ENCODE measurements at places on chromosomes 5 and 9.
A peak's percentile ranks its signal among the peaks of the same experiment; 100 is the strongest.

- no peak for DNase-seq
These were observed 580.2 kb downstream of the EFNA5 start for GRCh38 chr5:107090506-107090905.

GRCh38 chr5:180596115-180596667, 4.9 kb upstream of the SCGB3A1 start:
- DNase-seq, result no peak

DNA sequence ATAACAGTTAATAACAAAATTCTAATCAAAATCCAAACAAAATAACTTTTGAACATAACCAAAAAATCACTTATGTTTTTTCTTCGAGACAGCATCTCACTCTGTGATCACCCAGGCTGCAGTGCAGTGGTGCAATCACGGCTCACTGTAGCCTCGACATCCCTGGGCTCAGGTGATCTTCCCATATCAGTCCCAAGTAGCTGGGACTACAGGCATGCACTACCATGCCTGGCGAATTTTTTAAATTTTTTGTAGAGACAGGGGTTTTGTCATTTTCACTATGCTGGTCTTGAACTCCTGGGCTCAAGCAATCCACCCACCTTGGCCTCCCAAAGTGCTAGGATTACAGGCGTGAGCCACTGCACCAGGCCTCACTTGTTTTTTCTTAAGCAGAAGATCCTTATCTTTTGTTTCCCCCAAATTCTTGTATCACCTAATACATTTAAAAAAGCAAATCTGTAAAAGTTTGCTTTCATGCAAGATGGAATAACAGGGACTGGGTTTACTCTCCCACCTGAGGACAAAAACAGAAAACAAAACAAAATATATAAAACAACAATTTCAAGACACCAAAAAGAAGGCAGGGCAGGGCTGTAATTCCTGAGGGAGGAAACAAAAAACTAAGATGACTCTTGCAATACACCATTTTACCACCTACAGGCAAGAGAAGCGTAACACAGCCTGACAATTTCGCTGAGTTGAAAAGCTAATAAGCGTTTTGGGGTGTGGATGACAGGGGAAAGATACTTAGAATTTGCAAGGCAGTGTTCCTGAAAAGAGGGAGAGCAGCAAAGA, 71.4 kb downstream of the RAPGEF6 start:
- DNase-seq, result no peak

- no peak for DNase-seq
These were observed 296.3 kb downstream of the CWC27 start for GRCh38 chr5:65065001-65065511.

GRCh38 chr5:155275222-155275621, 261.7 kb downstream of the KIF4B start:
- DNase-seq, result no peak

DNA sequence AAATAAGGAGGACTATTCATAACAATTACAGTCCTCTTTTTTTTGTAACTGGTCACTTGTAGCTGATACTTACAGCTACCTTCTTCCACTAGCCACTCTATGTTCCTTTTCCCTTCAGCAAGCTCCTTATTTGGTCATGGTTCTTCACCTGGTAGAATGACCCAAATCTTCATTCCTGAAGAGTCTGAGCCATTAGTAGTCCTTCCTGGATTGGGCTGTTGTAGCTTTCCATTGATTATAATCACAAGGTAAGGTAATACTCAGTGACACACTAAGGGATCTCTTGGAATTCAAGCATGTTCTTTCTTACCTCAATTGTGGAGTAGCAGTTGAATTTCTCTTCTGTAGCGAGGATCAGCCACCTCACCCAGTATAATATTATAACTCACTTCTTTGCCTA, 25.5 kb upstream of the ITGA2 start:
- DNase-seq, result no peak

DNA sequence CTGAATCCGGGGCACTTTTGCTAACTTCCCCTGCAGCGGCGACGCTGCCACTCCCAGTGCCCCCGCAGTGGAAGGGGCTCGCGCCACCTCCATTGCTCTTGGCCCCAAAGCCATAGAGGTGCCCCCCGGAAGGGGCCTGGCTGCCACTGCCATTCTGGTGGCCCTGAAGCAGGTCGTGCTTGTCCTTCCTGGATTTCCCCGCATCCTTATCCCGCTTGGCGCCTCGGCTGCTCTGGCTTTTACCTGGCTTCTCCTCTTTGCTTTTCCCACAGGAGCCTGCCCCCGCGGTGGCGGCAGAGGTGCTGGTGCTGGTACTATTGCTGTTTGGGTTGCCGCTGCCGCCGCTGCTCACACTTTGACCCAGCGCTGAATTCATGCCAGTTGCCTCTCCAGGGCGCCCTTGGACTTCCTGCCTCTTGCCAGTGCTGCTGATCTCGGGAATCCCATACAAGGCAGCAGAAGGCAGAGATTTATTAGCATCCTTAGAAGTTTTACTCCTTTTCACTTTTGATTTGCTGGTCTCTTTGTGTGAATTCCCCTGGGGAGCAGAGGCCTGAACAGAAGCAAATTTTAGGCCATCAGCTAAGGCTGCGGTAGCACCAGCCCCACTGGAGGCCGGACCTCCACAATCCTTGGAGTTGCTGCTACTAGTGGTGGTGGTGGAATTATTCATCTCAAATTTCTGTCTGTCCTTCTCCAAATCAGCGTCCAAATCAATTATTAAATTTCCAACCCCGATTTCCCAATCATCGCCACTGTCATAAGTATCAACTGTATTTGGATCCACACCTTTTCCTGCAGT, 2.1 kb downstream of the ZNF608 start:
- DNase-seq, result peak; percentile 9

DNA sequence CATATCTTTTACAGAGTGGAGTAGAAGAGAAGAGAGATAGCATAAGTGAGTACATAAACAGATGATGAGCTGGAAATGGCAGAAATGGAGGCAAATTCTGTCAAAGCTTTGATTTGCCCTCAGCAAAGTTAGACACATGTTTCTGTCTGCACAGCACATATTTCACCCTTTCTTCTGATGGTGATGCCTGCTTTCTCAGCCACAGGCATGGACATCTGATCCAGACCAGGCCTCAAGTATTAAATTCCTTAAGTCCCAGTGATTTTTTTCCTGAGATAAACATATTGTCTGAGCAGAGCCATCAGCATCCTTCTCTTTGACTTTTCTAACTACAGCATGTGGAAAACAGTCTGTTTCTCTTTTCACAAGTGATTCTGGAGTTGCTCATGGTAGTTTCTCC, 409.8 kb downstream of the MAN2A1 start:
- DNase-seq, result no peak

DNA sequence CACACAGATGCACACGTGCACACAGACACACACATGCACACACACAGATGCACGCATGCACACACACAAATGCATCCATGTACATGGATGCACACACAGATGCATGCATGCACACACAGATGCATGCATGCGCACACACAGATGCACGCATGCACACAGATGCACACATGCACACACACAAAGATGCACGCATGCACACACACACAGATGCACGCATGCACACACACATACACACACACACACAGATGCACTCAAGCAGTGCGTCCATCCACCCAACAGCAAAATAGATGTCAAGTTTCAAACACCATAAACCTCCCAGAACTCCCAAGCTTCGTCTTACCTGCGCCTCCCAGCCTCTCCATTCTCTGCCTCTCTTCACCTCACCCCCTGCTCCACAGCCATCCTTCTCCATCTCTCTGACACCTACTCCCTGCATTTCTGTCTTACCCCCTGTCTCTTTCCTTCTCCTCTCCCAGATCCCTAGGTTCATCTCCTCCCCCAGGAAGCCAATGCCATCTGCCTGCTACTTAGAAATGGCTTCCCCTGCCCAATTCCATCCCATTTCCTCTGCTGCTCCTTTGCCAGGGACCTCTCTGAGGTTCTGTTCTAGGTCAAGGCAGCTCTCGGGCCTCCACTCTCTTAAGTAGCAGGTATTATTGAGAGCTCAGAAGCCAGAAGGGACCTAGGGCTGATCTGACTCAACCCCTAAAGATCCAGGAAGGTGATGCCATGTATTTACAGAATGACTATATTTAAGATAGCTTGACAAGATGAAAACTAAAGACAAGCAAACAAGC, 297.2 kb downstream of the MED10 start:
- DNase-seq, result no peak

DNA sequence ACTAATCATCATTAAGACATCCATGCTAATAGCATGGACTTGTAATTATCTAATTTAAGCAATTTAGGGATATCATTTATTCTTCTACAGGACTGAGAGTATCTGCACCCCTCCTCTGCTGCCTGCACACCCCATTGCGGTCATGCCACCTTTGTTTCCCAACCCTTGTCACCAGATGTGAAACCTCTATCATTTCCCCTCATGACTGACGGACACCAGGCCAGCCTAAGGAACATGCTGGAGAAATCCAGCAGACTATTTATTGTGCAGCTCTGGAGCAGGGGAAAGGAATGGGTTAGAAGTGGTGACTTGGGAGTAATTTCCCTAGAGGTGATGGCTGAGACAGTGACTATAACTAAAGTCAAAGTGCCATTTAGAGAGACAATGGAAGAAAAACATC, 40.7 kb downstream of the UGCG start:
- no peak for DNase-seq

GRCh38 chr9:84238652-84239051, 101.9 kb downstream of the SLC28A3 start:
- DNase-seq, result no peak

- DNase-seq, result no peak
These were observed 1388.3 kb upstream of the ACO1 start for GRCh38 chr9:30995956-30996738.

DNA sequence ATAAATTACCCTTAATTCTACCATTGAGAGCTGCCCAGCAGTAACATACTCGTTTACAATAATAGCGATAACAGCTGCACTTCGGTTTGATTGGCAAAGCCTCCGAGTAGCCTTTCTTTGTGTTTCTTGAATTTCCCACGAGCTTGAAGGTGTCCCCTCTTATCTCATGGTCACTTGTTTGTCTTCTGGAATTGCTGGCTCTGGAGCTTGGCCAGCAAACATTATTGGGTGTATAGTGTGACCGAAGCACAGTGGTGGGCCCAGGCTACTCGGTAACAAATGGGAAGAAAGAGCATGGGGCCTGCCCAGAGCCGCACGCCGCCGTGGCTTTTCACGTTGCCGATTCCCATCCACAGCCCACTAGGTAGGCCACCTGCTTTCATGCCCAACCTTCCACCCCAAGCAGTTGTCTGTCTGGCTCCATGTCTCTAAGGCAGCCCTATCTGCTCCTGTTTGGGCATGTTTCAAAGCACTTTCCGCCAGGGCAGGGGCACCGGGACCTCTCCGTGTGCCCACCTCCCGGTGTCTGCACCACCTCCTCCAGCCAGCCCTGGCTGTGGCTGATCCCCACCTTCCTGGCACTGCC, 8.7 kb downstream of the STKLD1 start:
- DNase-seq, result no peak

DNA sequence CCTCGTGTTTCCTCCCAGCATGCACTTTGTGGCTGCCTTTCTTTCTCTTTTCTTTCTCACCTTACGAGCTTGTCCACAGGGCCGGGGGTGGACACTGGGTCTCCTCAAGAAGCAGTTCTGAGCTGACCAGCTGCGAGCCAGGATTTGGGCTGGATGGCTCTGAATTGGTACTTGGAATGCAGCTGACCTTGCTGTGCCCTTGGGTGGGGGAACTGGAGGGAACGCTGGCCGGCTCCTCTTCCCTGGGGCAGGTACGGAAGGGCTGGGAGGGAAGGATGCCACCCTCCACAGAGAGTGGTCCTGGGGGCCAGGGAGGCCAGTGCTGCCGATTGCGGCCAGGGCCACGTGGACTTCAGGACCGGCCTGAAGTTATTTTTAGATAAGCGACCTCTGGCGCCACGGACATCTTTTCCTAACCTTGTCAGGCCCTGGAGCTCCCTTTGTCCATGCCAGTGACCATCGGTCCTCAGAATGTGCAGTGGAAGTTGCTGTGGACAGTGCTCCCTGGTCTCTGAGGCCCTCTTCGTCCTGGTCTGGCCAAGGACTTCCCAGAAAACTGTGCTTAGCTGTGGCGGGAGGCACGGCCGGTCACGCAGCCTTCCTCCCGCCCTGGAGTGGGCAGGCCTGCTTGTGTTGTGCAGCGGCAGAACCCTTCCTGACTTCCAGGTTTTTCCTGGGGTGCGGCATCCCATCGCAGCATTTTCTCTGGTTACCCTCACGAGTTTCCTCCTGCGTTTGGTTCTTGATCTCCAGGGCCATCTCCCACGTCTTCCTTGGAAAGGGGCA, 13.5 kb upstream of the AHRR start:
- no peak for DNase-seq

DNA sequence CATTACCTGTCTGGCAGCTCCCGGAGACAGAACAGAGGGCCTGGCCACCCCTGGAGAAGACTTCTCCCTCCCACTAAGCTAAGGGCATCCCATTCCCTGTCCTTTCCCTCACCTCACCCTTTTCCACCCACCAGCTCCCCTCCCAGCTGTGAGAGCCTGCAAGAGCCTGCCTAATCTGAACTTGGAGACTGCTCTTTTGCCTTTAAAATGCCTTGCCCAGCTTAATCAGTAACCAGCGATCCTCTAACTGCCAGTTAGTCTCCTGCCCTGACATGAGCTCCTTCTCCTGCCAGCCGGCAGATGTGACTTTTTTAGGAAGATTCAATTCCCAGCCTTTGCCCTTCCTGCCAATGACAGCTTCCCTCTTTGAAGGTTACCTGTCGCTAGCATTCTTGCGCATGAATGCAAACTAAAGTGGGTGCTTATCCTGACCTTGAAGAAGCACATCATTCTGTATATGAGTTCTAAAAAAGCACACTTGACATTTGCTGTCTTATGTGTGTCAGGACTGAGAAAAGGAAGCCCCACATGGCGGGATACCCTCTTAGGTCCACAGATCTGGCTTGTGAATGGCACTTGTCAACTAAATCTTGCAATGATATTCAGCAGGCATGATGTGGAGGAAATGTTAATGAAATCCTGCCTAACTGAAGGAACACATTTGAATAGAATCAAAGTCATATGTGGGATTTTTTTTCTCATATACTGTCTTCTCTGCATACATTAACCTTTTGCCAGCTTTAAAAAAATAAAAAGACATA, 411.2 kb upstream of the SLC30A5 start:
- peak; percentile 68 for DNase-seq

GRCh38 chr9:132881826-132882225, 3.1 kb downstream of the SPACA9 start:
- no peak for DNase-seq

DNA sequence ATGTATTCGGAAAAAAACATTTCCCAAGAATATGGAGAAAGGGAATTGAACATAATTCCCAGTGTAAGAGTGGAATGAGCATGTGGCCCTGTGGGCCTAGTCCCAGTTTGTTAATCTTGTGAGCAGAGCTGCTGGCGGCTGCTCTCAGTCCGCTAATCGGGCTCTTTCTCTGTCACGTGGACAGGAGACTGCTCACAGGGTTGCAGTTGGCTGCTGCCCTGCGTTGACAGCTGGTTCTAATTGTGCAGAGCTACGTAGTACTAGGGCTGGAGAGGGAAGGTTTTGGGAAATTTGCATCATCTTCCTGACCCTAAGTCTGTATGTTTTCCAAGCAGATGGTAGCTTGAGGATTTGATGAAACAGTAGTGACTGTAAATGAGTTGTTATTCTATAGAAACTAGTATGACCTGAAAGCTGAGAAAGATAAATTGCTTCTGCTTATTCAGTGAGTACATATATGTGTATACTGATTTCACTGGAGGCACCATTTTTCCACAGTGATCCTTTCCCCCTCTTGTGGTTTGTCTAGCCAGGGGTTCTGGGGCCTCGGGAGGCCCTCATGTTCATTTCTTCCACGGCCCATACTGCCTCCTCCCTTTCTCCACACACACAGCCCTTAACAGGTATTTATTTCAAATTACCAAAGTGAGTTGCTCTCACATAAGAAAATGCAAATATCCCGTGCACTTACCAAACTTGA, 100.6 kb downstream of the ANGPTL2 start:
- no peak for DNase-seq
